GM04504 (cell line): ENCODE measurements at places on chromosomes 2 and 18.

DNA sequence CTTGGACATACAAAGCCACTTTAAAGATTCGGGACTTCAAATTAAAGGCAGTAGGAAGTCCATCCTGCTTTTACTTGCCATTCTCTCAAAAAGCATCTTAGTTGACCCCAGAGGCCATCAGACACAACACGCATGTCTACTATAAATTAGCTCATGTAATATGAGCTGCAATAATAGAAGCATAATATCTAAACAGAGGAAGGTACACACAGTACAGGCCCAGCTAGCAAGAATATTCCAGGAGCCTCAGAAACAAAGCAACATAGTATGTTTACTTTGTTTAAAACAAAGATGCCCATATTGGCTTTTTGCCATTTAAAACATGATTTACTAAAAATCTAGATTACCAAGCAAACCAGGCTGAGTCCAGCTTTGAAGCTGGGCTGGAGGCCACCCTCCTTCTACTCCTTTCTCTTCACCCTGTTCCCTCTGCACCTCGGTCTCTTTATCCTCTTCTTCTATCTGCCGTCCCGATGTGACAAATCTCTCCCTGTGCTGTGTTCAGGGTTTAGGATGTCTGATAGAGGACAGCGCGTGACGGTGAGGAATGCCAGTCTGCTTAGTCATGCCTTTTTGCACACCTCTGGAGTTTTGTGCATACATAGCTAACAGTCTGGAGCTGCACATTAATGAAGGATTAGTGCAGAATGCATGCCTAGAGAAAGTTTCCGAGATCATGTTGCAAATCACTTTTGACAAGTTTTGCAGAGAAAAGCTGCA lies 28.2 kb downstream of the DTNA start:
- no peak for DNase-seq

- DNase-seq: no peak
These were observed 42.5 kb upstream of the NFATC1 start for GRCh38 chr18:79353267-79353666.

GRCh38 chr18:56019908-56020307 lies 431.9 kb upstream of the TCF4 start:
- DNase-seq: no peak

DNA sequence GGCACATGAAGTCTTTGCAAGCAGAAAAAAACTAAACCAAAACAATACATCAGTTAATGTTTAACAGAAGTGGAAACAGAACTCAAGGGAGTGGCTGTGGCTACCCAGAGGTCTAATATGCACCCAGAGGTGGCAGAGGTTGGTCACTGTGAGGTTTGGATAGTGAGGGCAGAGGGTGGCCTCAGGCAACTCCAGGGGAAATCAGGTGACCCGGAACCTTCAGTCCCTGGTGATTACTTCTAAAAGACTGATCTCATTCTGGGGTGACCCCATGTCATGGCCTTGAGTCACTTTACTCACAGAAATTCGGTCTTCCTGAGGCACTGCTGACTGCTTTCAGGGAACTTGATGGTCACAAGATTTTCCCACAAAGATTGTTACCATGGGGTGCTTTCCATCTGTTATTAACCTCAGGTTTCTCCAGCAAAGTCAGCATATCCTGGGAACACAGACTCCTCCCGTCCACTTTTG lies 99.4 kb downstream of the TMEM17 start:
- no peak for DNase-seq

DNA sequence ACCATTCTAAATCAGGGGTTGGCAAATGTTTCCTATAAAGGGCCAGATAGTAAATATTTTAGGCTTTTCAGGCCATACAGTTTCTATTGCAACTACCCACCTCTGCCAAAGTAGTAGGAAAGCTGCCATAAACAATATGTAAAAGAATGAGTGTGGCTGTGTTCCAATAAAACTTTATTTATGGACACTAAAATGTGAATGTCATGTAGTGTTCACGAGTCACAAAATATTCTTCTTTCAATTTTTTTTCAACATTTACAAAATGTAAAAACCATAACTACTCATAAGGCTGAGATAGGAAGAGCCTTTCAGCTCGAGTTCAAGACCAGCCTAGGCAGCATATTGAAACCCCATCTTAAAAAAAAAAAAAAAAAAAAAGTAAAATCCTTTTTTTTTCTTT lies 13.4 kb downstream of the KCNG3 start:
- no peak for DNase-seq

GRCh38 chr2:113111823-113112287 lies 15.5 kb upstream of the IL1RN start:
- DNase-seq: no peak

GRCh38 chr2:10087360-10087759 lies 7.1 kb upstream of the CYS1 start:
- DNase-seq: no peak

DNA sequence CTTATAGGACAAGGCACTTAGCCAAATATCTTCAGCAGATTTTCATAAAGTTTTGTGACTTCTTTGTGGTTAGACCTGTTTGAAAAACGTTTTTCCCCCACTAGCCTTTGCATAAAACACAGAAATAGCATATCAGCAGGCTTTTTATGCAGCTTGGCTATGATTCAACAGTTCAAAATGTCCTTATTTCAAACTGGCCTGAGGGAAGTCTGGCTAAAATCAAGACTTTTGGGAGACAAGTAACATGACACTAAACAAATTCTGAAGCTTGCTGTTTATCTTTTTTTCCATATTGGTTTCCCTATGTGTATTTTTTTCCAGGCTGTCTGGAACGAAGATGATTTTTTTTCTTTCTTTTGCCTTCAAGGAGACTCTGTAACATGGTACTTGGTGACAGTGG lies 95.1 kb upstream of the L3MBTL4 start:
- DNase-seq: no peak

GRCh38 chr2:238502088-238502810 lies 75.5 kb downstream of the ASB1 start:
- DNase-seq: no peak

- peak; percentile 57 for DNase-seq
These were observed 32.3 kb downstream of the EVA1A start for GRCh38 chr2:75528221-75528977.

- DNase-seq: no peak
These were observed 21.2 kb upstream of the OR6B3 start for GRCh38 chr2:240074545-240074944.

GRCh38 chr18:48409591-48410094 lies 460 bp upstream of the ZBTB7C start:
- no peak for DNase-seq

- DNase-seq: no peak
These were observed 1283.2 kb upstream of the NXPH2 start for GRCh38 chr2:140063356-140063755.

- DNase-seq: no peak
These were observed 67.1 kb downstream of the DIS3L2 start for GRCh38 chr2:232028631-232029030.

DNA sequence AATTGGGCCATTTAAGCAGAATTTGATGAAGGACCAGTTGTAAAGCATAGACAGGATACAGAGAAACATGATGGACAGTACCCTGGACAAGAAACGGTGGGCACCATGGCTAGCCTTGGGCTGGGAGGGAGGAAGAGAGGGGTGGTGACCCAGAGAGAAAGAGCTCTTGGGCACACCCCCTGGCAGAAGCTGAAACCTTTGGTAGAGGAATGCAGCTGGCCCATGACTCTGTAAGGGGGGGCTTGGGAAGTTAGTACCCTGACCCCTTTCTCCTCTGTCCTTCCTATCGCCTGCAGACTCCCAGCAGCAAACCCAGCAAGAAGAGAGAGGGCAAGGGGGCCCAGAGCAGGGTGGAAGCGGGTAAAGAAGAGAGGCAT lies 32.6 kb downstream of the MRPL44 start:
- no peak for DNase-seq

- no peak for DNase-seq
These were observed 110.2 kb downstream of the CTAGE1 start for GRCh38 chr18:22307528-22307927.
